ENCODE measurements at places on chromosomes 12 and 14. TPM values are rescaled to one million over a fixed set of nuclear protein-coding genes. Genes with fewer than 3 reads are reported as not detected.

The ERBB3 gene
- polyA plus RNA-seq: 0.83 TPM

The PLEKHD1 gene
- 0.11 TPM for polyA plus RNA-seq

The CLEC12A gene
- 0.55 TPM for polyA plus RNA-seq

The EMP1 gene
- not detected for polyA plus RNA-seq

The AKAP3 gene
- 2.7 TPM for polyA plus RNA-seq

The EIF2S3B gene
- 0.41 TPM for polyA plus RNA-seq

The CMKLR1 gene
- polyA plus RNA-seq: 0.64 TPM

The CDKN1B gene
- polyA plus RNA-seq: 12.5 TPM

The ANAPC7 gene
- 24.9 TPM for polyA plus RNA-seq

The NFE2 gene
- 0.44 TPM for polyA plus RNA-seq

The AQP6 gene
- polyA plus RNA-seq: not detected

The BEGAIN gene
- 0.91 TPM for polyA plus RNA-seq

The CABP1 gene
- not detected for polyA plus RNA-seq

Measured in IgD-negative memory B cell (primary cell).